Left ventricle myocardium inferior (tissue), 1 donor: ENCODE measurements at places on chromosomes 16 and 17. TPM values are rescaled to one million over a fixed set of nuclear protein-coding genes. Genes with fewer than 3 reads are reported as not detected.

GRCh38 chr16:89565506-89566372 lies 5.3 kb downstream of the RPL13 start:
- H3K4me1 ChIP-seq, result peaks cover 56% of the 10 kb centered on the region
- H3K4me3 ChIP-seq, result peak overlapping the region; percentile 51
- peaks cover 28% of the 10 kb centered on the region for H3K27me3 ChIP-seq
- no peak overlapping the region for H3K27ac ChIP-seq

- DNase-seq, result no peak
- H3K4me1 ChIP-seq, result no peaks in the 10 kb centered on the region
- H3K36me3 ChIP-seq, result no peaks in the 10 kb centered on the region
- H3K4me3 ChIP-seq, result no peak overlapping the region
- H3K27me3 ChIP-seq, result no peaks in the 10 kb centered on the region
- H3K27ac ChIP-seq, result no peak overlapping the region
These were observed 28.3 kb upstream of the MYH10 start for GRCh38 chr17:8658810-8659209.

DNA sequence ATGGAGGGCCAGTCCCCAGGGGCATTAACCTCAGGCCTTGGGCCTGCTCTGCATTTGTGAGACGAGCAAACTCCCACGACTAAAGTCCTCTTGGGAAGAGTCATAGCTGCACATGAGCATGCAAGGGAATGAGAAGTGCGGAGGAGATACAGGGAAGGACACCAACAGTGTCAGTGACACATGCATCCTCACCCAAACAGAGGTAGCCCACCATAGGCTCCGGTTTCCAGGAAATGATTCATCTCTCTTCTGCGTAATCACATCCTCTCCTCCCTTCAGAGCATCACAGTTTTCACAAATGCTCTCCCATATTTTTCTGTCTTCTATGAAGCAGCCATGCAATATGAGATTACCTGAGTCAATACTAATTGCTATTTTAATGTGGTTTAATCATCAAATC lies 725.7 kb upstream of the GOT2 start:
- H3K4me3 ChIP-seq, result no peak overlapping the region
- H3K4me1 ChIP-seq, result no peaks in the 10 kb centered on the region
- no peaks in the 10 kb centered on the region for H3K36me3 ChIP-seq
- no peak overlapping the region for H3K27ac ChIP-seq
- DNase-seq, result no peak

Gene CIBAR2
- total RNA-seq, result not detected

- no peak overlapping the region for H3K27ac ChIP-seq
- peaks cover 6% of the 10 kb centered on the region for H3K4me1 ChIP-seq
- H3K36me3 ChIP-seq, result no peaks in the 10 kb centered on the region
These were observed 562.0 kb upstream of the GOT2 start for GRCh38 chr16:59295993-59296736.

DNA sequence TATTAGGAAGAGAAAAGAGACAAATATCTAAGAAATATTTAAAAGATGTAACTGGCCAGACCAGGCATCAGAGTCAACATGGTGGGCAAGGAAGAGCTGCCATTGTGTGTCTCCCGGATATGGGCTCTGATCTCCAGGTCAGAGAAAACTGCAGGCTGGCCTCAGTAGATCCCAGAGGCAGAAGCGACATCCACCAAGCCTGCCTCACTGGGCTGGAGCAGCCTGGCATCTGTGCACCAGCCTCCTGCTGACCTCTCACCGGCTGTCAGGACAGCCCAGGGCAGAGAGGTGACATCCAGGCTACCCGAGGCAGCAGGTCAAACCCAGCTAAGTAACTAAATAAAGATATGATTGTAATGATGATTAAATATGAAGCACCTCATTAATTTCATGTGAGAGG lies 162.8 kb upstream of the TNRC6C start:
- H3K4me1 ChIP-seq, result no peaks in the 10 kb centered on the region

DNA sequence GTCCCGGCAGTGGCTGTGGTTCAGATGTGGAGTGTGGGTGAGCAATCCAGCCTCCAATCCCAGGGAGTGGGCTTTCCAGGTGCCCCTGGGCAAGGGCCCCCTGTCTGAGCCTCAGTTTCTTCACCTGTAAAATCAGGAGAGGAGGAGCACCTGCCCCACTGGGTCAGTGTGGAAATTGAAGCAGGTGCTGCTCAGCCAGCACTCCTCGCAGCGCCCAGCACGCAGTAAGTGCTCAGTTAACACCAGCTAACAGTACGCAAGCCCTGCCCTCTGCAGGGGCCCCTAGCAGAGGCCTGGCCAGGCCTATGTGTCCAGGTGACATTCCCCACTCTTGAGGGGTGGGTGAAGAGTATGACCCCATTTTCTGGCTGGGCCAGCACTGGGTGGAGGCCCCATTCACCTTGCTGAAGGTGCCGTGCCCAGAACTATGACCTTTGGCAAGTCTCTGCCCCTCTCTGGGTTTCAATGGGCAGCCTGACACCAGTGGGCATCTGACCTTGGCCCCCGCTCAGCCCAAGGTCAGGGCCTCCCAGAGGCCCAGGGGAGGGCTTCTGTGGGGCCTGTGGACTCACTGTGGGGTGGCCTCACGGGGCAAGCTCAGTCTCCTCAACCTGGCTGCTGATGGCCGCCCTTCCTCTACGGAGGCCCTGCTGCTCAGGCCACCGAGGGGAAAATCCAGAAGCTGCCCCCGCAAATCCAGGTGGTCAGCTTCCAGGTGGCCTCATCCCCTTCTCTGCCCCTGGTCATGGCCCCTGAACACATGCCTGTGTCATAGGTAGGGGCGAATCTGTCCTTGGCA lies 2.5 kb downstream of the MTSS2 start:
- no peak for DNase-seq
- peaks cover 89% of the 10 kb centered on the region for H3K4me1 ChIP-seq
- H3K36me3 ChIP-seq, result peaks cover 16% of the 10 kb centered on the region

Gene ZDHHC1
- 2.9 TPM for total RNA-seq

GRCh38 chr16:84788920-84789391 lies 30.8 kb upstream of the CRISPLD2 start:
- no peaks in the 10 kb centered on the region for H3K27me3 ChIP-seq
- DNase-seq, result no peak
- no peaks in the 10 kb centered on the region for H3K36me3 ChIP-seq
- H3K27ac ChIP-seq, result no peak overlapping the region
- no peak overlapping the region for H3K4me3 ChIP-seq
- peaks cover 23% of the 10 kb centered on the region for H3K4me1 ChIP-seq

- H3K27me3 ChIP-seq, result no peaks in the 10 kb centered on the region
- DNase-seq, result no peak
- H3K4me3 ChIP-seq, result no peak overlapping the region
- H3K36me3 ChIP-seq, result no peaks in the 10 kb centered on the region
These were observed 127.3 kb downstream of the PRKCA start for GRCh38 chr17:66429680-66430079.

GRCh38 chr16:51638339-51639135 lies 487.5 kb upstream of the SALL1 start:
- DNase-seq, result no peak
- H3K4me1 ChIP-seq, result no peaks in the 10 kb centered on the region
- no peak overlapping the region for H3K27ac ChIP-seq
- peaks cover 22% of the 10 kb centered on the region for H3K27me3 ChIP-seq
- H3K4me3 ChIP-seq, result no peak overlapping the region

DNA sequence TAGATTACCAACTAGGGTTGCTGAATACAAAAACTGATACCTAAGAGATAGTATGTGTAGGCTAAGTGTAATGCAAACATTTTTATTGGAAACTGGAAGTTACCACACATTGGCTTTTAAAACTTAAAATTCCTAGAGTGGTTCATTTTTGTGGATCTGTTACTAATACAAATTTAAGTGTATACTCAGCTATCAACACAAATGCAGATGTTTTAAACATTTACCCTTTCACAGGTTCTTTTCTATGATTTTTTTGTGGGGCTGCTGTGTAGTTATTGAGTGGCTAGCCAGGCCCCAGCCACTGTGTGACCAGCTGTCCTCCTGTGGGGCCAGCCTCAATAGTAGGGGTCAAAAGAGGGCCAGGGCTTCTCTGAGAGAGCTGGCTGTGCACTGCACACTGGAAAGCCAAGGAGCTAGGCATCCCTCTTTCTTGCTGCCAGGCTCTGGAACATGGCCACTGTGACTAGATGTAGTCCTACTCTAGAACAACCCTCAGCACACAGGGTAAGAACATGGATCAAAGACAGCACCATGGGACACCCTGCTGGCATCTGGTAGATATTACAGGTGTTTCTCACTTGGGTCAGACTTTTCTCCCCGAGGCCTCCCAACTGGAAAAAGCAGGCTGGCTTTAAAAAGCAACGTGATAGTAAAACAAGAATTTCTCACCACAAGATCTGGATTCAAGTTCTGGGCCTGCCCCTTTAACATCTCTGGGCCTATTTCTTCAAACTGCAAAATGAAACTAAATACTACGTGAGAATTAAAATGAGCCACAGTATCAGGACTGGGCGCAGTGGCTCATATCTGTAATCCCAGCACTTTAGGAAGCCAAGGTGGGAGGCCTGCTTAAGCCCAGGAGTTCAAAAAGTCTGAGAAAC lies 7.3 kb upstream of the VEZF1 start:
- no peaks in the 10 kb centered on the region for H3K27me3 ChIP-seq
- peaks cover 60% of the 10 kb centered on the region for H3K4me1 ChIP-seq
- H3K4me3 ChIP-seq, result no peak overlapping the region
- peak overlapping the region; percentile 99 for H3K27ac ChIP-seq
- DNase-seq, result peak; percentile 37

Gene EME1
- 0.74 TPM for total RNA-seq

Gene QRICH2
- total RNA-seq, result 2.4 TPM

- H3K27ac ChIP-seq, result peak overlapping the region; percentile 83
- H3K27me3 ChIP-seq, result no peaks in the 10 kb centered on the region
- H3K4me3 ChIP-seq, result peak overlapping the region; percentile 68
- peaks cover 6% of the 10 kb centered on the region for H3K36me3 ChIP-seq
These were observed 34.8 kb downstream of the TIMM22 start for GRCh38 chr17:1031711-1032110.

DNA sequence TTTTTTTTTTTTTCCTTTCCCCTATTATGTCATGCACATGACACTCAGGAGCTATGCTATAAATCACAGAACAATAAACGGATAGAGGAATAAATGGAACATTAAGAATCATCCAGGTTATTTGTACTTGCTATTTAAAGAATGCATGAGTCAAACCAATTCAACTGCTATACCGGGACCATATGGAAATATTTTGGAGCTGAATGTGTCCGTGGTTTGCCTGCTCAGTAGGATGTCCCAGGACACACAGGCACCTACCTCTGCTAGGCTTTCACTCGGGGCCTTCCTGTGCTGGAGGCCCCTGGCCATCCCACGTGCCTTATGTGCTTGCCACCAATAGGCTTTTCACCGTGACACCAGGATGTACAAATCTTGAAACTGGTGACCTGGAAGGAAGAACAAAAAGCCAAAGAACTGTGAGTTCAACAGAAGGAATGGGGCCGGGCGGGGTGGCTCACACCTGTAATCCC lies 15.3 kb upstream of the SEC14L1 start:
- H3K27me3 ChIP-seq, result no peaks in the 10 kb centered on the region
- H3K27ac ChIP-seq, result peak overlapping the region; percentile 92
- H3K36me3 ChIP-seq, result no peaks in the 10 kb centered on the region
- H3K4me3 ChIP-seq, result no peak overlapping the region

Gene POLDIP2
- 154 TPM for total RNA-seq

- H3K27ac ChIP-seq, result no peak overlapping the region
- H3K4me1 ChIP-seq, result peaks cover 24% of the 10 kb centered on the region
- no peak for DNase-seq
- no peak overlapping the region for H3K4me3 ChIP-seq
These were observed 15.6 kb upstream of the PDK2 start for GRCh38 chr17:50079334-50080095.

DNA sequence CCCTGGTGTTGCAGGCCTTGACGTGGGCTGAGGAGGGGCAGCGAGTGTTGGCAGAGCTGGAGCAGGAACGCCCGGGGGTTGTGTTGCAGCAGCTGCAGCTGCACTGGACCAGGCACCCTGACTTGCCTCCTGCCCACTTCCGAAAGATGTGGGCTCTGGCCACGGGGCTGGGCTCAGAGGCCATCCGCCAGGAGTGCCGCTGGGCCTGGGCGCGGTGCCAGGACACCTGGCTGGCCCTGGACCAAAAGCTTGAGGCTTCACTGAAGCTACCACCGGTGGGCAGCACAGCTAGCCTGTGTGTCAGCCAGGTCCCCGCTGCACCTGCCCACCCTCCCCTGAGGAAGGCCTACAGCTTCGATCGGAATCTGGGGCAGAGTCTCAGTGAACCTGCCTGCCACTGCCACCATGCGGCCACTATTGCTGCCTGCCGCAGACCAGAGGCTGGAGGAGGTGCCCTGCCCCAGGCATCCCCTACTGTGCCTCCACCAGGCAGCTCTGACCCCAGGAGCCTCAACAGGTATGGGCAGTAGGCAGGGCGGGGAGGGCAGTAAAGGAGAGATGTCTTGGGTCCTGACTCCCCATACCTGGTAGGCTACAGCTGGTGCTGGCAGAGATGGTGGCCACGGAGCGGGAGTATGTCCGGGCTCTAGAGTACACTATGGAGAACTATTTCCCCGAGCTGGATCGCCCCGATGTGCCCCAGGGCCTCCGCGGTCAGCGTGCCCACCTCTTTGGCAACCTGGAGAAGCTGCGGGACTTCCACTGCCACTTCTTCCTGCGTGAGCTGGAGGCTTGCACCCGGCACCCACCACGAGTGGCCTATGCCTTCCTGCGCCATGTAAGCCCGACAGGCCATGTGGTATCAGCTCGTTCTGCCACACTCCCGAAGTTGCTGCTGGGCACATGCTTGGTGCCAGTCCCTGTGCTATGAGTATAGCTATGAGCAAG lies 5.6 kb downstream of the PLEKHG4 start:
- no peaks in the 10 kb centered on the region for H3K36me3 ChIP-seq
- no peak overlapping the region for H3K4me3 ChIP-seq
- no peaks in the 10 kb centered on the region for H3K4me1 ChIP-seq
- H3K27me3 ChIP-seq, result no peaks in the 10 kb centered on the region
- DNase-seq, result no peak

GRCh38 chr17:81898029-81898866 lies 3.8 kb upstream of the NPB start:
- H3K27ac ChIP-seq, result no peak overlapping the region
- H3K4me1 ChIP-seq, result peaks cover 20% of the 10 kb centered on the region
- H3K4me3 ChIP-seq, result no peak overlapping the region
- H3K27me3 ChIP-seq, result no peaks in the 10 kb centered on the region
- H3K36me3 ChIP-seq, result peaks cover 72% of the 10 kb centered on the region
- no peak for DNase-seq

DNA sequence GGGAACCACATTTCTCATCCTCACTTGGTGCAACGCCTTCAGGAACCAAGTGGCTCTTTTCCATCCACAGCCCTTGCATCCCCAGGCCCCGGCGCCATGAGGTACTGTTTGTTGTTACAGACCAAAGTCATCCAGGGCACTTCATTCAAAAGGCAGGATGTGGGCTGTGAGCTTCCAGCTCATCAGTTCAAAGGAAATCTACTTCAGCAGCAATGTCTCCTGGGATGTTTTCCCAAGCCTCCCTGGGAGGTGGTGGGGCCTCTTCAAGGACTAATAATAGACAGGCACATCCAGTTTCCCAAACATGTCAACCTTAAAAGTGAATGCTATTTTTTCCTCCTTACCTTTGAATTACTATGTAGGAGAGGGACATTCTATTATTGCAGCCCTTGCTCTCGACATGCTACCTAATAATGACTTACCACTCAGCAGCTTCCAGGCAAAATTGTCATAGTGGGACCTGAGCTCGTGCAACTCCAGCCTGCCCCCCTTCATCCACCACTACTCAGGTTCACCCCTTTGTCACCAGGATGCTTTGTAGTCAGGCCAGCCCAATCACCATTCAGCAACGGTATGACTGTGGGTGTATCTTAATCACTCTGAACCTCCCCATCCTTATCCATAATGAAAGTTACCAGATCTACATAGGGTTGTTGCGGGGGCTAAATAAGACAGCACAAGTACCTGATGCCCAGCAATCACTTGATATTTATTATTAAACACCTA lies 1.7 kb upstream of the PRKCB start:
- DNase-seq, result no peak
- no peak overlapping the region for H3K4me3 ChIP-seq
- peaks cover 13% of the 10 kb centered on the region for H3K4me1 ChIP-seq
- no peak overlapping the region for H3K27ac ChIP-seq
- H3K27me3 ChIP-seq, result peaks cover 73% of the 10 kb centered on the region

GRCh38 chr16:35186045-35186759 lies 1726.8 kb downstream of the TP53TG3F start:
- H3K4me3 ChIP-seq, result no peak overlapping the region
- DNase-seq, result no peak
